ENCODE measurements at places on chromosomes 2 and 18.

GRCh38 chr2:39379643-39380524, 57.2 kb downstream of the MAP4K3 start:
- DNase-seq: peak; percentile 54

DNA sequence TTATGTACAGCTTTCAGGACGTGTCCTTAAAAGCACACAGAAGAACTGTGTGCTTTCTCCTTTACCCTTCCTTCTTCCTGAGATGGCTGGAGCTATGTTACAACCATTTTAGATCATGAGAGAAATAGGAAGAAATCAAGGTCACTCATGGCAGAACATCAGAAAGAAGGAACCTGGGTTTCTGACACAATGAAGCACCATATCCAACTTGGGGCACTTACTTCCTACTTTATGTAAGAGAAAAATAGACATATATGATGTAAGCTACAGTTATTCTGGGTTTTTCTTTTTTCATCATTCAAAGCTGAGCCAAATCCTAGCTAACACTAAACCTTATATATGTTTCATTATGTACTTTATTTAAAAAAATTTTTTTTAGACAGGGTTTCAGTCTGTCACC, 79.5 kb downstream of the FAM161A start:
- DNase-seq: no peak

DNA sequence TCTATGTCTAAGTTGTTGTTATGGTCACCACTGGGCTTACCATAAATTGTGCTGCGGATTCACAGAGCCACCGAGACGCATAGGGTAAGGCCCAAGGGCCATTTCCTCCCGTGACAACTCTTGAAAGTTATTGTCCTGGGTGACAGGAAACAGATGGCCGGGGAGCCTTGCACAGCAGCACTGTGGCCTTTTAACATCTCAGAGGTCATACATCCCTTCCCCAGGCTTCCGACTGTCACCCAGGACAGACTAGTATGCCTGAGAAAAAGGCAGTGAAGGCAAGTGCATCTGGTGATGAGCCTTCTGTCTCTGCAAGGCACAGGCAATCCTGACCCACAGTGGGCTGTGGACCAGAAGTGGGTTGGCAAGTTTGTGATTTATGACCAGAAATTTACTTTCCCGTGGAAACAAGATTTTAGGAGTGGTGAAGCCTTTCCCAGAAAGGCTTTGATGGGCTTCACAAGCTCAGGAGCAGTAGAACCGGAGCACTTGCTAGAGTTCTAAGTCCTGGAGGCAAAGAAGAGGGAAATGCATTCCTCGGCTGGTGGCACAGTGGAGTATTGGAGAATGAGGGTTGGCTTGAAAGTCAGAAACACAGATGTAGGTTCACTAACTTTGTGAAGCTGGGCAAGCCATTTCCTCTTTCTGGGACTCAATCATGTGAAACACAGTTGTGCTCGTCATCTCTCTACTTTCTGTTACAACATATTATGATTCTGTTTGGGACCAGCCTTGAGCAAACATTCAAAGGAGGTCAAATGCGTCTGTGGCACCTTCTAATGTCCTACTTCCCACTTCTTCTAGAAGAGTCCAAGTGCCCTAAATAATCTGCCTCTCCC, 2.0 kb upstream of the CAPN14 start:
- DNase-seq: no peak

- DNase-seq: peak; percentile 24
These were observed 91.4 kb upstream of the BCL2L11 start for GRCh38 chr2:111029181-111029927.

DNA sequence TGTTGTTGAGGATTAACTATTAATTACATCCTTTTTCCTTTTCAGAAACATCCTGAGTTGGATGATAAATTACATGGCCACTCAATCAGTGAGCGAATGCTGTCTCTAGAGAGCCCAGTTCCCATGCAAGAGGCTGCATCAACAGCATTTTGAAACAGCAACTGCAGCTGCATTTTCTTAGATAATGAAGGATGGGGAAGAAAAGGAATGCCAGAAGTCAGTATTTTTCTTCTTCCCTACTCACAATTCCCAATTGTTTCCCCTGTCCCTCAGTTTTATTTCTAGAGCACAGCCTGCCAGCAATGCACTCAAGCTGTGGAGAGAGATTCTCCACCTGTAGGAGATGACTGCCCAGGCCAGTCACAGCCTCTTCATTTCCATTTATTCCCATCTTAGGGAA, 6.9 kb downstream of the SCN7A start:
- no peak for DNase-seq
